Sciatic nerve (tissue), 2 donors: ENCODE measurements at places on chromosomes 5 and 9. TPM values are rescaled to one million over a fixed set of nuclear protein-coding genes. Genes with fewer than 3 reads are reported as not detected.

- DNase-seq: no peak
Observed at GRCh38 chr5:99169309-99169708, 240.5 kb upstream of the CHD1 start.

DNA sequence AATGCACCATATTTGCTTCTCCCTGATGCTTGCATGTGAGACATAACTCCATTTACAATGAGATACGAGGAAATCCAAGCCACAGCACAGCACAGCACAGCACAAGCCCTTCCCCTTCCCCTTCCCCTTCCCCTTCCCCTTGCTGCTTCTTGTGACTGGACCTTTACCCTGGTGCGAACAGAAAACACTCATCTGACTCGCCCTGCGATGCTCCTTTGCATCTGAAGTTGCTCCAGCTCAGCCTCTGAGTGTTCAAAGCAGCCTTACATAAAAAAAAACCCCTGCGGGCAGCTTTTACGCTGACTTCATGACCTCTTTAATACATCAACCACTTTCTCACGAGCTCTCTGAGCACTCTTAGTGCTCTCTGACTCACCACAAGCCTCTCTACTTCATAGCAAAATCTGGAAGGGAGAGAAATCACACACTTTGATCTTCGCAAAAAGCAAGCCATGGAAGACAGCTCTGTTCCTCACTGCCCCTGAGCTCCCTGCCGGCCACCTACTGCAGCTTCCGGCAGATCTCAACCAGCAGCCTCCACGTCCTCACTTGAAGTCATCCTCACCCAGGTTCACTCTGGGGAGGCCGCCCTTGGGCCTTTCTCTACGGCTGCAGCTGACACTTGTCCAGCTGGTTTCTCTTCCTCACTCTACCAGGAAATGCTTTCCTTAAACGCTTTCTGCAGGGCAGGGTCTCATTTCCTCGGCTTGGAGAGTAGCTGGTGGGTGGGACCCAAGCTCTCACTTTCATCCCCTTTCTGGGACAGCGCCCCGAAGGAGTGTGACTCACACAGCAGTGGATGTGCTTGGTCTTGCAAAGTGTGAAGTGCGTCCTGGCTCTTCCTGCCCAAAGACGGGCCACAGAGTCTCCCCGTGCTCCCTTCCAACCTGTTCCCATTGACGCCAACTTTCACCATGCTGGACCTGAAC, 5.3 kb downstream of the SLC34A1 start:
- DNase-seq: no peak

- peak; percentile 61 for DNase-seq
Observed at GRCh38 chr5:62093976-62094375, 212.0 kb upstream of the KIF2A start.

DNA sequence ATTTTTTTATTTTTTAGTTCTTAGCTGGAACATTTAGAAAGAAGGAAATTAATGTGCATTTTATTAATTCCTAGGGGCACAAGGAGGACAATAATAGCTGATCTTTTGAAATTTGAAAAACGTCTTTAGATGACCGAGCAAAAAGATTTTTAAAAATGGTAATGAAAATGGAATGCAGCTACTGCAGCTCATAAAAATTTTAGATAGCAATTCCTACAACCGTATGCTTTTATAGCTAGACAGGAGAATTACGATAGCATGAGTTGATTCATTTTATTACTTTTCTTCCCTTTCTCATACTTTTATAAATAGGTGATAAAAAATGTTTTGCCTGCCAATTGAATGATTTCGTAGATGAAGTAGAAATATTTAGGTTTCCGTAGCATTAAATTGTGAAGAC, 13.7 kb upstream of the RUFY1 start:
- no peak for DNase-seq

DNA sequence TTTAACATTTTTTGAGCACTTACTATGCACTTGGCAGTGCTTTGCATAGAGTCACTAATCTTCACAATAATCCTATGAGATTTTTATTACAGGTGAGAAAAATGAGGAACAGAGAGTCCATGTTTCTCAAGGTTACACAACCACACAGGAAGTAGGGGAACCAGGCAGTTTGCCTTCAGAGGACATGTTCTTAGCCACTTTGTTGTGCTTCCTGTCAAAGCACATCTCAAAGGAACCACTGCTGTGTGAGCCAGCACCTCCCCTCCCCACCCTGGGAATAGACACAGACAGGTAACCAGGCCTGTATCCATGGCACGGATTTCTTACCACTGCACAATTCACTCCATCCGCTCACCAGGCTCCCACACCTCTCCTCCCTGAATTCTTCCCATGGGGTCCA, 6.3 kb upstream of the DNAJB5 start:
- no peak for DNase-seq

- no peak for DNase-seq
Observed at GRCh38 chr5:88861231-88861630, 21.8 kb downstream of the MEF2C start.

DNA sequence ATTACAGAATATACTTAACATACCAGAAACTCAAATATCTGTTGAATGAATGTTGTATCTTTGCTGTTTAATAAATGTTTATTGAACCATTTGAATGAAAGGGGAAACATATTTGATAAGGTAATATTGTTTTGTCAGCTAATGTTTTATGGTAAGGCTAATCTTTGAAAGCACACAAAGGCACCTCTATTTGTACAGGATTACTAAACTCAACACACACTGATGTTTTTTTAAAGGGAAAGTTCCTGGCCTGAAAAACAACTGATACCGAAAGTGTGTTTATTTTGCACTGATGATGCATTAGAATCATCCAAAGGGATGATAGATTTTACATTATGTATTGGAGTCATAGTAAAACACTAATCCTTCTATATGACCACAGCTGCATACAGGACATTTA, 82.5 kb downstream of the ADCY2 start:
- DNase-seq: no peak

DNA sequence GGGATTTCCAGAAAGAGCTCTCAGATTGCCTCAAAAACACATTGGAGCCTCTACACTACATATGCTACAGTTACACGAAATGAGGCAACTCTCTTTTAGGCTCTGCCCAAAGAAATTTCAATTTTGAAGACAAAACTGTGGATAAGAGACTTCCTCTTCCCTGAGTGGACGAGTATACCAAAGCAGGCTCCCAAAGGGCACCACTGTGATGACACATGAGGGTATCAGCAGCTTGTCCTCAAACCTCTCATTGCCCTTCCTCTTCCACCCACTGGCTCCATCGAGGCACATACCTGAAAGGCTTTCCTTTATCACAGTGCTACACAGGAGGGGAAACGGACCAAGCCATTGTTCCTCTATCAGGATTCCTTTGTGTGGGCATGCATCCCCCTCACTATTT, 11.3 kb downstream of the CKMT2 start:
- DNase-seq: no peak

DNA sequence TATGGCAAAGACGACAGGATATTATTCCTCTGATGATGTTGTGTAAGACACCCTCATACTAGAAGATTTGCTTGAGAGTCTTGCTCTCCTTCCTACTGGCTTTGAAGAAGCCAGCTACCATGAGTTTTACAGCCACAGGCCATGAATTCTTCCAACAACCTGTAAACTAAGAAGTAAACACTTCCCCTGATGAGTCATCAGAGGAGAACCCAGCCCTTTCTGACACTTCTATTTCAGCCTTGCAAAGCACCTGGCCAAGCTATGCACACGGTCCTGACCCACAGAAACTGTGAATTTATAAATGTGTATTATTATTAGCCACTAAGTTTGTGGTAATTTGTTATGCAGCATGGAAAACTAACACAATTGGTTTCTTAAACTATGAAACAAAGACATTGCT, 288.8 kb upstream of the ADAMTSL1 start:
- no peak for DNase-seq

DNA sequence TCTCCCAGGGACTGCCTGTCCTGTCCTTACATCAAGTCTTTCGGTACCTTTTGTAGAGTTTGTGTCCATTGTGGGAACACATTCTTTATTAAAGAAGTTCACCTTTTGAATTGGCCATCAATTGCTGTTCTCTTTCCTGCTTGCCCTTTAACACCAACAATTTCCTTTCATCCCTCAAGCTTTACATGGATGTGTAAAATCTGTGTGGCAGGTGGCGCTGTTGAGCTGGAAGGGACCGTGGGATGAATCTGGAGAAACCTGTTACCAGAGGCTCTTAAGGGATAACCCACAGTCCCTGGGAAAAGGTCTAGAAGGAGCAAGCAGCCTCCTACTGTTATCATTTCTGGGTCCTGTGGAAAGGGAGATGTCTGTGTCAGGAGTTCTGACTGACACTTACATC, 7.9 kb upstream of the ZFP62 start:
- peak; percentile 90 for DNase-seq

GRCh38 chr5:157566902-157567489, 8.6 kb downstream of the ADAM19 start:
- DNase-seq: no peak

DNA sequence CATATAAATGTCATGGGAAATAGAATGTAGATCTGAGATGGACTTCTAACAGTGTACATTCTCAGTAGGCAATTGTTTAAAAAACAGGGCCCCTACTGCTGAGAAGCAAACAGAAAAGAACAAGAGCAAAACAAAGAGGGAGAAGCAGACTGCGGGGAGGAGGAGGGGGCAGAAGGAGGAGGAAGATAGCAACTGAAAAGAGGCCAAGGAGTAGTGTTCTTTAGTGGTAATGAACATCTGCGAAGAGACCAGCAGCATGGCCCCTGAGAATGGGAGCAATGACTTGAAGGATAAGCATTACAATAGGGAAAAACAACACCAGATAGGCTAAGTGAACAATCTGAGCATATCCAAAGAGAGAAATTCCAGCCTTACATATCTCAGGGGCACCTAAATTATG, 36.8 kb downstream of the HAPLN1 start:
- DNase-seq: no peak

DNA sequence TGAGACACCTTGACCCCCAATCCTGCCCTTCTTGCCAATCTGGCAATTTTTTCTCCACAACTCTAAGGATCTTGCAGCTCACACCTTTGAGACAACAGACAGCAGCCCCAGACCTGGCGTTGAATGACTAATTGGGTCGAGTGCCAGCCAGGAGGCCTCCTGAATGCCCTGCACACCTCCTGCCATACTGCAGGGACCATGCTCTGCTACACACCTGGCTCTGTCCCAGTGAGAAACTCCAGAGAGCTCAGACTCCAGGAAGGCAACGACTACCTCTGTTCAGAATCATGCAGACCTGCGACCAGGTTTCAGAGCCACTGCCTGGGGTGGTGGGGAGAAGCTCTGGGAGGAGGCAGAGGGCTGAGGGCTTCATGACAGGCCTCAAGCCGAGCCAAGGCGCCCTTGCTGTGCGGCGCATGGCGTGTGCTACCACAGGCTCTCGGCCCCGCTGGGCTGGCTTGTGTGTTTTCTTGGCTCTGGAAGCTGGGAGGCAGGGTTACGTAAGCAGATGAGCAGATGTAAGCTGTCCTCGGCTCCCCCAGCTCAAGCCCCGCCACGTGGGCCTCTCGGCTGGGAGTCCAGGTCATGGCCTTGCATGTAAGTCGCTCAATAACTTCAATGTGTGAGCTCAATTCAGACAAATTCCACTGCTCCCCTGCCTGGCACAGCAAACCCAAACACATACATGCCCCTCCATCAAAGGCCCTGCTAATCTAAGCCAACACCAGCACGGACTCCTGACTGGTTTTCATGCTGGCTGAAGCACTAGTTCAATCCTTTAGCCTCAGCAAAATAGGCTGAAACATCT, 27.5 kb downstream of the B4GALT1 start:
- DNase-seq: peak; percentile 88

DNA sequence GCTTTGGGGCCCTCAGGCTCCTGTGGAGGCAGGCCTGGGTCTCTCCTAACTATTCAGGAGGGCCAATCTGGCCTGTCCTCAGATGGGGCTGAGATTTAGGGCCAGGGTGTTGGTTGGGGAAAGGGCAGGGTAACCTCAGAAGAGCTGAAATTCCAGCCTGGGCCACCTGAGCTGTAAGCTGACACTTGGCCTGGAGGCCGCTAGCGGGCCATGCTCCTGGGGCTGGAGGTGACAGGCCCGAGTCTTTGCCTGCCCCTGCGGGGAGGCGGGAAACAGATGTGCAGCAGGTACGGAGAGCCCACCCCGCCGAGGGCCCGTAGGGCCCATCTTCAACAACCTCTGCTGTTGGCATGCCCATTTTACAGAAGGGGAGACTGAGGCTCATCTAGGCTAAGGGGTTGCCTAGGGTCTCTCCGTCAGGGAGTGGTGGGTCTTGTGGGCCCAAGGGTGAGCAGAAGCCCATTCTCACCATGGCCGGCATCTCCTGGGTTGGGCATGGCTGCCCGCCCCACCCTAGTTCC, 69.5 kb downstream of the RXRA start:
- DNase-seq: no peak

DNA sequence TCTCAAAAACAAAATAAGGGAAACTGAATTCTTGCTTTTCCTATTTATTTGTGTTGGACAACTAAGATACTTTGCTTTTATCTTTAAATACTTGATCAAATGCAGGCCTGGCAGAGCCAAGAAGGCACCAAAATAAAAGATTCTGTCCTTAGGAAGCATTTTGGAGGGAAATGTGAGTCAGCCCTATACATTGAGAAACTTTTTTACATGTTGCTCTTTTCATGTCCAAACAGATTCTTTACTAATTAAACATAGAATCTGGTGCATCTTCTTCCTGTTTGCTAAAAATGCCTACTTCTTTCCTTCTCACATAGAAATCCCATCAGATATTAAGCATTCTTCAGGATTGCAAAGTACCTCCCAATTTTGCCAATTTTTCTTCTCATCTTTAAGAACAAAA, 1160.4 kb downstream of the EFNA5 start:
- no peak for DNase-seq

DNA sequence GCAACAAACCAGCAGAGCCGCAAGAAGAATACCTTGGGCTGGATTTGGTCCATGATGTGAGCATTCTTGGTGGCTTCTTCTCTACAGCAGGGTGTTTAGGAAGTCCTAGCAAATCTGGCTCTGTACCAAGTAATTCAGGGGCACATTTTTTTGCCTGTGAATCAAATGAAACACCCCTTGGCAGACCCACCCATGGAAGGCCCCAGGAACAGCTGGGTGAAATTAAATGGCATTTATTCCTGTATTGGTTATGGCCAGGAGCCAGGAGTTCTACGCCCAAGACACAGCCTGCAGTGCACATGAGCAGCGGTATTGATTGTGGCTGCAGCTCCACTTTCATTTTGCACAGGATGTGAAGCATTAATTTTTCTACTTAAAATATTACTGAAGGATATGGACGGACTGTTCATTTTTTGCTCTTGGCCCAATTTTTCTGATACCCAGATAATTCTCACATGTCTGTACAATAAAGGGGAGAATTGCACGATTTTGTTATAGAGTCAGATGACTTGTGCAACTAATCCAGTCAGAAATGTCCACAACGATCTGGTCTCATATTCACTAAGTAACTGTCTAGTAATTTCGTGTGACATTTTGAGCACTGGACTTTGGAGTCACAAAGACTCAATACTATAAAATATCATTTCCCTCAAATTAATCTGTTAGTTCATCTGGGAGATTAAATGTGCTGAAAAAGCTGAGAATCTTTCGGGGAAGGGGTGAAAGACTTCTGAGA, 120.7 kb upstream of the APC start:
- DNase-seq: no peak

Gene PAX5
- 1.2 TPM for total RNA-seq

Gene TAF11L11
- total RNA-seq: not detected

Gene ZNG1A
- 33.6 TPM for total RNA-seq

Gene FBP1
- 13.6 TPM for total RNA-seq

Gene SLC22A5
- 16.0 TPM for total RNA-seq

Gene NSD1
- total RNA-seq: 112 TPM
